ENCODE measurements at places on chromosomes 7 and 10.

DNA sequence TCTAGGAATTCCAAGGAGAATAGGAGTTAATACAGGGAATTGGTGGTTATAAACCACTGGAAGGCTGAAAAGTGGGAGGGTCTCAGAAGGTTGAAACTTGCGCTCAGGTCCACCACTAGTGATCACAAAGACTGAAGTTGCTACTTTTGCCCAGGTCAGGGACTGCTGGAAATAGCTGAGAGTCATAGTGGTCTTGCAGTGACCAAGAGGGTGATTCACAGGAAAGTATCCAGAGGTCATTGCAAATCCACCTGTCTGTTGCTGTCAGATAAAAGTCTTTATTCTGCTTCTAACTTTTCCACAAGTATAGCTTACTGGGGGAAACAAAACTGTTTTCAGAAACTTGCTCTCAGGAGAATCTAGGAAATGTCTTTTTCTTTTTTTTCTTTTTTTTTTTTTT is 211.5 kb upstream of the PRSS1 start:
- DNase-seq: no peak

GRCh38 chr7:139693651-139694388 is 84.0 kb downstream of the HIPK2 start:
- no peak for DNase-seq

GRCh38 chr7:16670021-16670420 is 24.0 kb downstream of the BZW2 start:
- no peak for DNase-seq

- no peak for DNase-seq
These were observed 11.8 kb upstream of the ACSL5 start for GRCh38 chr10:112361951-112362751.

- DNase-seq: no peak
These were observed 202.7 kb downstream of the PARD3 start for GRCh38 chr10:34612446-34612845.

- DNase-seq: no peak
These were observed 7.2 kb downstream of the LOXL4 start for GRCh38 chr10:98260752-98261151.

GRCh38 chr7:104643587-104644217 is 315.3 kb downstream of the LHFPL3 start:
- no peak for DNase-seq

DNA sequence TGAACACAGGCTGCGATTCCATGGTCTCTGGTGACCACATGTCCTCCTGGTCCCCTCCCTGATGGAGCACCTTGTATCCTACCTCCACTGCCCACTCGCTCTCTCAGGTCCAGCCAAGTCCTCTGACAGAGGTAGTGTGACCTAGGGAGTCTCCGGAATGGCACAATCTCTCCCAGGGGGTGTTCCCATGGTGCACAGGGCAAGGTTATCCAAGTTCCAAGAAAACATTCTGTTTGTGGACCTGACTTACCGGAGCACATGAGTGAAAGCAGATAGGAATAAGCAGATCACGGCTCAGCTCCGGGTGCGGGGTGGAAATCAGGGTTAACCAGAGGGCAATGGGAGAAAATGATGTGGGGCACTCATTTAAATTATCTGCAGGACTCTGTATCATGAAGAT is 45.8 kb upstream of the INSIG1 start:
- no peak for DNase-seq

- no peak for DNase-seq
These were observed 117.0 kb upstream of the AHR start for GRCh38 chr7:17181482-17181881.

DNA sequence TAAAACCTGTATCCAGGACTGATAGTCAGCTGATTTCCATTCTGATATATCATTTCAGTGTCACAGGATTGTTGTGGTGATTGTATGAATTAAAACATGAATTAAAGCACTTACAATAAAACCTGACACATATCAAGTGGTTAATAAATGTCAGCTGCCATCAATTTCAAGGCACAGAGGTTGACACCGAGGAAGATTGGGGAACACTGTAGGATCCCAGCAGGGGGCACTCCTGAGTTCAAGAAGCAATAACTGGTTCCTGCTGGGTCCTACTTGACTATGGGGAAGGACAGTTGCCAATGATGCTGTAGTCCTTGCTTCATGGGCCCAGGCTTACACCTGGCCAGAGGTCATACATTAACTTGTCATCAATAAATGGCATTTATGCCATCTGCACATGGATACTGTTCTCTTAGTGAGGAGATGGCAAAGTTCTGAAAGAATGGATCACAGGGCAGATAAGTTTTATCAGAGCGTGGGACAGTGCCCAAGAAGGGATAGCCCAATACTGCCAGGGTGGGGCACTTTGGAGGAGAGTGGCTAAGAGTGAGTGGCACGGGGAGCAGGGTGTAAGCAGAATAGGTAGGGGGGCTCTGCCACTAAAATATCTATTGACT is 24.1 kb downstream of the FZD1 start:
- DNase-seq: peak; percentile 11

- no peak for DNase-seq
These were observed 108.5 kb downstream of the TCERG1L start for GRCh38 chr10:131202990-131203389.

DNA sequence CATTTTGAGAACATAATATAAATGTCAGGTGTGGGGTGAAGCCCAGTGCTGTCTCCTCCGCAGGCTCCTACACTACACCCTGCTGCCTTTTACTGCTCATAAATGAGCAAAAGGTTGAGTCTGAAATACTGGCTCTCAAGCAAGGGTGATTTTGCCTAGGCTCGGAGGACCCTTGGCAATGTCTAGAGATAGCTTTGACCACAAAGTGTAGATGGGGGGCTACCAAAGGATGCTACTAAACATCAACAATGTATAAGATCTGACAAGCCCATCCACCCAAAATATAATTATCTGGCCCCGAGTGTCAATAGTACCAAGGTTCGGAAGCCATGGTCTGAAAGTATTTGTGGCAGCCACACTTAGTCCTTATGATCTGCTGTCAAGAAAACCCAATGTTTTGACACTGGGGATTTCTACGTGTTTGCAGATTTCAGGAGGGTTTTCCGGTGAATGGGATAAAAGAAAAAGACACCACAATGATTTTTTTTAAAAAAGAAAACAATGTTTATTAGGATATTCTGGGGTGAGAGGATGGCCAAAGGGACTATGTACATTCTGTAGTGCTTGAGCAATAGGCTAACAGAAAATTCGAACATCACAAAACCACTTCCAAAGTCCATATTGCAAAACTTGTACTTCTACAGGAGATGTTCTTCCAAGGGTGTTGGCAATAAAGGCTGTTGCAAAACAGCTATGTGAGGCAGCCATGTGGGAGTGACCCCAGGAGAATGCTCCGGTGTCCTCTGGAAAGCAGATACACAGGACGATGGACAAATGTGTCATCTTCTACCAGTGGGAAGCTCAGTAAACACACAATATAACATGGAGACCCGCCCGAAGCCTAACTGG is 216.3 kb downstream of the GFRA1 start:
- no peak for DNase-seq

DNA sequence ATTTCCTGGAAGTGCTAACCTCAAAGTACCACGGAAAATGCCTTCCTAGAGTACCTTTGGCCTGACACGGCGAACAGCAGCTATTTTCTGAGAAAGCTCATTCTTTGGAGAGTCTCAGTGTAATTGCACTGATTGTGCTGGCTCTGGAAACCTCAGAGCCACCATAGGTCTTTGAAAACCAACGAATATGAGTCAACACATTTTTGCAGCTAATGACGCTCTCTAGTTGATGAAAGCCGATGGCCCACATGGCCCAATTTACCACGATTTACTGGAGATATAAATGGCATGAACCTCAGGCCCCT is 187.1 kb downstream of the ADARB2 start:
- DNase-seq: no peak

DNA sequence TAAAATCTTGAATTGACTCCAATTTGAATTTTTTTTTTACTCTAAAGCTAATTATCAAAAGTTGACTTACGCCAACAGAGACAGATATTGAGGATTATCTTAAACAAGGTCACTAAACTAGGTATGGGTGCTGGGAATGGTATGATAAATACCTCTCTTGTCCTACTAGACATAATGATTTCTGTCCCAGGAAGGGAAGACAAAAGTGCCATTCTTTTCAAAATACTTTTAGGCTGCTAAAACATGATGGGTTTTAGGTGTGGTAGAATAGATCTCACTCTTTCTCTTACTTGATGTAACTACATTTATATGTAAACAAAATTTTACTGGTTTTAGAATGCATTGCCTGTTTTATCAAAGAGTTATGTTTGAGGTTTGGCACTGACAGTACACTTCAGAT is 15.1 kb downstream of the TMEM60 start:
- DNase-seq: no peak

DNA sequence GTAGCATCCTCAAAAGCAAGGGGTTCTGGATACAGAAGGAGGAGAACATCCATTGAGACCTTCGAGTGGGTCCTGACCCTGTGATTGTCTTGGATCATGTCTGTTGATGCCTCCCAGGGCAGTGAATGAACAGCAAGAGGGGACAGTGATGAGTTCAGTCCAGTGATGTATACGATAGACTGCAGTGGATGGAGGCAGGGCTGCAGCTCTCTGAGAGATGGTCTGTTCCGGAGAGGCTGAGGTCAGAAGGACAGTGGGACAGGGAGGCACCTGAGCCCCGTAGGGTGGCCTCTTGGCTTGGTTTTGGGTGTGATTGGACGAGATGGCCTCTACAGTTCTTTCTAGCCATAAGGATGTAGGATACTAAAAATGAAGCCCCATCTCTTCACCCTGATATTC is 280.4 kb downstream of the CAMK1D start:
- DNase-seq: no peak

GRCh38 chr7:158324397-158325360 is 262.9 kb downstream of the PTPRN2 start:
- DNase-seq: no peak

DNA sequence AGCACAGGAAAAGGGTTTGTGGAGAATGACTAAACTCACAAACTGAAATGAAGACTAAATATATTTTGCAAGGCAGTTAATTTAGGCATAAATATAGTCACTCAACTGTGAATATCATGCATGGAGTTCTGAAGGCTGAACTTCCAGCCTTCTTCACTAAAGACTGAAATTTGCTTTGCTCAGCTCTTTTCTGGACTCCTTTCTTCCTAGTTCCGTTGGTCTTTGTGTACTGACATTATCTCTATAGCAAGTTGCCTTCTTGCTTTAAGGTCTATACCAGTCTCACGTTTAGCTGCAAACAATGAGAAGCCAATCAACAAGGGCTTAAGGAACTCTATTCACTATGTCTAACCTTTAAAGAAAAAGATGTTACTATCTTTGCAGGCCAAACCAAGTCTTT is 22.6 kb downstream of the GARIN1A start:
- no peak for DNase-seq

- no peak for DNase-seq
These were observed 65.5 kb downstream of the PYROXD2 start for GRCh38 chr10:98349508-98349922.

- DNase-seq: no peak
These were observed 102.1 kb downstream of the ANKRD61 start for GRCh38 chr7:6133249-6133648.

GRCh38 chr7:113402482-113402881 is 284.1 kb upstream of the SMIM30 start:
- no peak for DNase-seq
